ENCODE measurements at places on chromosomes 5 and 9. TPM values are rescaled to one million over a fixed set of nuclear protein-coding genes. Genes with fewer than 3 reads are reported as not detected.

The PRUNE2 gene
- total RNA-seq = under 0.01 TPM

The LTC4S gene
- not detected for total RNA-seq

The SOHLH1 gene
- not detected for total RNA-seq

The STKLD1 gene
- total RNA-seq = 0.48 TPM

The ALG2 gene
- total RNA-seq = 34.7 TPM

The CBY3 gene
- total RNA-seq = not detected

The PNPLA7 gene
- total RNA-seq = 0.24 TPM

The MSX2 gene
- not detected for total RNA-seq

The MSANTD3 gene
- 66.5 TPM for total RNA-seq

The BSPRY gene
- 6.5 TPM for total RNA-seq

The PRLR gene
- under 0.01 TPM for total RNA-seq

The LARP1 gene
- 54.1 TPM for total RNA-seq

The LCN1 gene
- total RNA-seq = not detected

The PCDHA1 gene
- total RNA-seq = not detected

The TRIM36 gene
- 1.3 TPM for total RNA-seq

The GLDC gene
- 0.43 TPM for total RNA-seq

The FOXD4L4 gene
- total RNA-seq = not detected

The RFK gene
- total RNA-seq = 30.4 TPM

The RASEF gene
- 13.0 TPM for total RNA-seq

The PCDHA7 gene
- 0.48 TPM for total RNA-seq

The TMEM252 gene
- not detected for total RNA-seq

The ANKDD1B gene
- total RNA-seq = 0.72 TPM

The INSL6 gene
- total RNA-seq = not detected

The OR13C9 gene
- not detected for total RNA-seq

The IER5L gene
- 28.7 TPM for total RNA-seq

The MYO10 gene
- 27.7 TPM for total RNA-seq

The CDH9 gene
- not detected for total RNA-seq

The DAB2 gene
- total RNA-seq = 5.8 TPM

The ANKHD1 gene
- 47.5 TPM for total RNA-seq

The EPB41L4B gene
- total RNA-seq = 31.5 TPM

The ENTREP1 gene
- total RNA-seq = 0.64 TPM

The GABRP gene
- not detected for total RNA-seq

The RRAGA gene
- 19.4 TPM for total RNA-seq

The TAF11L5 gene
- not detected for total RNA-seq

The LRRC19 gene
- total RNA-seq = not detected

The CDH12 gene
- not detected for total RNA-seq

The MAN2A1 gene
- total RNA-seq = 113 TPM

All from tracheal epithelial cell (primary cell).